ENCODE measurements at places on chromosomes 13 and 19.

GRCh38 chr13:95137096-95137495 is 164.2 kb downstream of the ABCC4 start:
- DNase-seq: no peak

- DNase-seq: peak; percentile 48
These were observed 341.0 kb downstream of the DNAJC15 start for GRCh38 chr13:43364210-43365038.

GRCh38 chr19:43662487-43662886 is 7.5 kb downstream of the PLAUR start:
- DNase-seq: no peak

GRCh38 chr13:45373162-45373547 is 32.2 kb upstream of the TPT1 start:
- DNase-seq: no peak

- DNase-seq: no peak
These were observed 43.7 kb upstream of the LDLR start for GRCh38 chr19:11045536-11045935.

DNA sequence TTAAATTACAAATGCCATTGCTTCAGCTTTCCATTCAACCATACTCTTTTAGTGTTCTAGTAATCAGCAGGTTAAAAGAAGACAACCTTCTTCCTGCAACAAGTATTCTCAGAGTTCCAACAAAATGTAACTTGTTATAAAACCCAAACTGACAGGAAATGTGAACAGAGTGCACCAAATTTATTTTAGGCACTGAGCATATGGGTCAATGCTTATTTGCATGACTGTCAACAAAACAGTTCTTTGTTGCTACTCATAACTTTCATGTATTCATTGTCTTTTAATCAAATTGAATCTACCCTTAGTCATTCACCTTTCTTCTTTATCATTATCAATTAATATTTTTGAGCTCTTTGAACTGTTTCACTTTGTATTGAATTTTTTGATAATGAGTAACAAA is 554.1 kb downstream of the DACH1 start:
- no peak for DNase-seq

- DNase-seq: no peak
These were observed 58.4 kb upstream of the FAM216B start for GRCh38 chr13:42722883-42723539.

- no peak for DNase-seq
These were observed 954.7 kb downstream of the PCDH9 start for GRCh38 chr13:66275416-66275815.

Data from amygdala (tissue), 56 donors.